ENCODE measurements at places on chromosomes 1 and 21.

DNA sequence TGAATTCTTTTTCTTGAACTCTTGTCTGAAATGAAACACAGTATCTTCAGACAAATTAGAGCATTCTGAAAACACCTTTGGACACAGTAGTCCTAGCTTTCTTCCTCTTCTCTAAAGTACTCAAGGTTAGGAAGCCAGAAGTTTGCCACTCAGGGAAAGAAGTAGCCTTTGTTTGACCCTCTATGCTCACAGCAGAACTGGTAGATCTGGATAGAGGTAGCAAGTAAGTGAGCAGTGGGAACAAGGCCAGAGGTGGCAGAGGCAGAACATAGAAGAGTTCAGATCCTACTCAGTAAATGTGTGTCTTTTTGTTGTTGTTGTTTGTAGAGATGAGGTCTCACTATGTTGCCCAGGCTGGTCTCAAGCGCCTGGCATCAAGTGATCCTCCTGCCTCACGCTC is 7.4 kb upstream of the PIGR start:
- no peak for DNase-seq

DNA sequence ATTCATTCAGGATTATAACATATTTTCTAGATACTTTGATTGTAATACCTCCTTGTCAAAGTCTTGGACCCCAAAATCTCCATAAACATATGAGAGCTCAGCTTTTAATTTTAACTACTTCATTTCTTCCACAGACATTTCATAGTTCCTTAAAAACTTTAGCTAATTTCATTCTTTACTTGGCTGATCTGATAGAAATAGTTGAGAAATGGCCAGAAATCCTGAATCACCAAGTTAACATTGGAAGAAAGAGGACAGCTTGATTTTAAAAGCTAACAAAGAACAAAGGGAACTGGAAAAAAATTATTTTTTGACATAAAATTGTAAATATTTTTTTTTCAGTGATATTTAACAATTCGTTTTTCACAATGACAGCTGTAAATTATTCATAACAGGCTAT is 216.5 kb downstream of the NTNG1 start:
- no peak for DNase-seq

DNA sequence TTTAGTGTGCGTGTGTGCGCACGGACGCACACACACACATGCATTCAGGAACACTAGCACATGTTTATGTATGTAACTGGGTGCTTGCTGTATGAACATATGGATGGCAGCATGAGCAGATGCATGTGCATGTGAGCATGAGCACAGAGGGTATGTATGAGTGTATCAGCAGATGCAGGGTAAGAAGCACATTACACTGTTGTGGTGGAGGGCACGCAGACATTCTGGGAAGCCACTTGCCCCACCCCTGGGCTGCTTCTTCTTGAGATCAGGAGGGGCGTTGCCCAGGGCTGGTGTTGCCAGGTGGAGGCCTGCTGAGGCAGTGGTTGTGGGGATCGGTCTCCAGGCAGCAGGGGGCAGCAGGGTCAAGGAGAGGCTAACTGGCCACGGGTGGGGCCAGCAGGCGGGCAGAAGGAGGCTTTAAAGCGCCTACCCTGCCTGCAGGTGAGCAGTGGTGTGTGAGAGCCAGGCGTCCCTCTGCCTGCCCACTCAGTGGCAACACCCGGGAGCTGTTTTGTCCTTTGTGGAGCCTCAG is 3.9 kb upstream of the P3R3URF start:
- DNase-seq, result no peak

DNA sequence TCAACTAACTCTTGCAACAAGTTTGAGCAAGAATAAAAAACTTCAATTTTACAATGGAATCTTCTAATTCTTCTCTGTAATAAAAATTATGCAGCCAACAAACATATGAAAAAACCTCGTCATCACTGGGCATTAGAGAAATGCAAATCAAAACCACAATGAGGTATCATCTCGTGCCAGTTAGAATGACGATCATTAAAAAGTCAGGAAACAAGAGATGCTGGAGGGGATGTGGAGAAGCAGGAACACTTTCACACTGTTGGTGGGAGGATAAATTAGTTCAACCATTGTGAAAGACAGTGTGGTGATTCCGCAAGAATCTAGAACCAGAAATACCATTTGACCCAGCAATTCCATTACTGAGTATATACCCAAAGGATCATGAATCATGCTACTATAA is 327.5 kb upstream of the LYPLAL1 start:
- DNase-seq, result no peak

GRCh38 chr21:31308584-31308983 is 35.5 kb downstream of the TIAM1 start:
- no peak for DNase-seq

- no peak for DNase-seq
Measured at GRCh38 chr1:193537266-193538002, 351.0 kb upstream of the B3GALT2 start.

DNA sequence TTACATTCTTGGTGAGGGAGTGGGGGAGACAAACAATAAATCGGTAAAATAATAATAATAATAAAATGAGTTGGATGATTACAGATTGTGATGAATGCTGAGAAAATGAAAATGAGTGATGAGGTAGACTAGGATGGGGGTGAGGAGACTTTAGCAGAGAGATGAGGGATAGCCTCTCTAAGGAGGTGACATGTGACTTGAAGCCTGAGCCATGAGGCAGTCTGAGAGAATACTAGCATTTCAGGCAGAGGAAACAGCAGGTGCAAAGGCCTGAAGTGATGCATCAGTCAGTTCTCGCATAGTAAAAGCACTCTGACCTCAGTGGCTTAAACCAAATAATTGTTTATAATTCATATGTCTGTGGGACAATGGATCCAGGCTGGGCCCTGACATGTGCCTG is 181.2 kb downstream of the AGBL4 start:
- DNase-seq, result no peak
